ENCODE measurements at places on chromosomes 3 and 15.

DNA sequence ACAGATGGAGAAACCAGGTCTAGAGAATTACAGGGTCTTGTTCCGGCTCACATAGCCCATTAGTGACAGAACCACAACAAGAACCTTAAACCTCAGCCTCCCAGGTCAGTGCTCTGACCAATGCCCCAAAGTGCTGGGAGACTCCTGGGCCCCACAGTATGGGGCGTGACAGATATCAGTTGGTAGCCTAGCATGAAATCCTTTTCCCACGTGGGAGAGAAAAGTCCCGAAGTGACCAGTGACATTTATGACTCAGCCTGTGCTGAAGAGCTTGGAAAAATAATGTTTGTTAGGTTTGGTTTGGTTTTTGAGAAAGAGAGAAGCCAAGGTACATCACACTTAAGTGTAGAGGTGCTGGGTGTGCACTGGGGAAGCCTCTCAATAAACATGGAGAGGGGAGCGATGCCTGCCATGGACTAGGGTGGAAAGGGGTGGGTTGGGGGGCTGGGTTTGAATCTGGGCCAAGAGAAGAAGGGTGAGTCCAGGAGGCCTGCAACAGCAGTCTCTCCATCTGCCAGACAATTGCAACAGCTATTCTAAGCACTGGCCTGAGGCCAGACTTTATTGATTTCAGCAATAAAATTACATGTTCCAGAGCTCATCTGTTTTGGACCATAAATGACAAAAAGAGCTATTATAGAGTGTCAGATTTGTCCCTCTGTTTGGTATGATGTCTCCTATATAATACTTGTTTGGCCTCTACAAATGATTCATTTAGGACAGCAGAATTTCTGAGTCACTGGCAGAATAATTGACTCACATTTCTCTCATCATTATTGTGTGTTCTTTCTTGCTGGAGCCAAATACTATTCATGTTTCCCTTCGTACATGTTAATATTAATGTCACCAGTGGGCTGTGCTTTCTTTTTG lies 43.4 kb downstream of the C2CD4A start:
- DNase-seq, result peak; percentile 63

GRCh38 chr15:70627734-70628548 lies 135.4 kb downstream of the UACA start:
- peak; percentile 70 for DNase-seq

DNA sequence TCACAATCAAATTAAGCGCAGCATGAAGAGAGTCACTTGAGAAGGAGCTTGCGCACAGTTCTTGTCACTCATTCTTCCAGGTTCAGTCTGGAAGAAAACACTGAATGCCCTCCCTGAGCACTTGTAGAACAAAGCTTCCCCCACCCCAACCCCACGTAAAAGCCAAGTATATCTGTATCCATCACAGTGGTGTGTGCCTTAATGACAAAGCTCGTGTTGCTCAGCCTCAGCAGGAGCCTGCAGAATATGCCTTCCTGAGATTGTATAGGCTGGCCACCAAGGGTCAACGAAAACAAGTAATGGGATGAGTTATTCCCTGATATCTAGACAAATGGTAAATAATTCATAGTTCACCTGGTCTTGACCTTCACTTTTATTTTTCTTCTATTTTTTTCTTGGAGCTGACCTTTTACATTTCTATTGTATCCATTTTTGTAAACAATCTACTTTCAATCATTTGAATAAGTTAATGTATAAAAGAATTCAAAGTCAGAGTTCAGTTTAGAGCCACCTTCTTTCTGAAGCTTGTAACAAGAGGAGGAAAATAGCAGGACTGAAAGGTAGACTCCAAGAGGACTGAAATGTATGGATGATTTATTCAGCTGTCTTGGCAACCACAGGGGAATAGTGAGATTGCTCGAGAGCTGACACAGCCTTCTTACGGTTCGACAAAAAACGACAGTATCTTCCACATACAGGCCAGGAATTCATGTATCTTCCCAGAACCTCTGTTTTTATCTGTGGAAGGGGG lies 405.5 kb upstream of the TPM1 start:
- no peak for DNase-seq

GRCh38 chr3:107950417-107950816 lies 140.4 kb downstream of the CD47 start:
- DNase-seq, result no peak

DNA sequence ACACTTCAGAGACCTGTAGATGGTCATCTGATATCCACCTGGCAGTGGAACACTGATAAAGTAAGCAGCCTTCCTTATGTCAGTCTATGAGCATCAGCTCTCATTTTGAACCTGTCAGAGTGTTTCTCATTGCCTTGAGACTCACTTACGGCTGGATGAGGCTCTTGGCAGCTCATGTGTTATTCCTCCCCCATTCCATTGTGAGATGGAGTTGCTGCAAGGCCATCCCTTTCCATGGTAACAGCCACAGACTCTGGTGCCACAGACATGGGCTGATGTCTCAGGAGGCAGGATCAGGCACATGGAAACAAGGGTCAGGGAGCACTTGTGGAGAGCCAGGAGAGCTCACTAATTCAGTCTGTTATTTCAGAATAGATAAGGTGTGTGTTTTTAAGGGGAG lies 11.9 kb downstream of the KCNAB1 start:
- no peak for DNase-seq

- peak; percentile 27 for DNase-seq
Measured at GRCh38 chr3:64082961-64083541, 59.8 kb upstream of the PSMD6 start.
